Naive thymus-derived CD4-positive, alpha-beta T cell (primary cell): ENCODE measurements at places on chromosomes 11 and 22. TPM values are rescaled to one million over a fixed set of nuclear protein-coding genes. Genes with fewer than 3 reads are reported as not detected.

Gene LRRC4C
- not detected for total RNA-seq

Gene HTR3B
- total RNA-seq = not detected

Gene UBQLN3
- 0.49 TPM for total RNA-seq

DNA sequence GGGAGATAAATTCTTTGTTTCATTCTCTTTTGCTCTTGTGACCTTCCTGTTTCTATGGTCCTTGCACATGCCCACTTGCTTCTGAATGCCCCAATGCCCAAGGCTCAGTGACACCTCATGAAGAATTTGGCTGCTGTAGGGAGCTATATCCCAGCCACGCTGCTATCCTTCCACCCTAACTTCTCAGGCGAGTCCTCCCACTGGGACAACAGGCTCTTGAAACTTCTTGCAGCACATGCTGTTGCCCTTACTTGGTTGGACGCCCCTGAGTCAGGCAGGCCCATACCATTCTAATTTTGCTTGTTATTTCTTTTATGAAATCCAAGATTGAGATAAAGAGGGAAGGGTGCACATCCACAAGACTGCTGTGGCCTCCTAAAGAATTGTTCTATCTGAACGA is 57.6 kb upstream of the BLID start:
- DNase-seq = no peak

DNA sequence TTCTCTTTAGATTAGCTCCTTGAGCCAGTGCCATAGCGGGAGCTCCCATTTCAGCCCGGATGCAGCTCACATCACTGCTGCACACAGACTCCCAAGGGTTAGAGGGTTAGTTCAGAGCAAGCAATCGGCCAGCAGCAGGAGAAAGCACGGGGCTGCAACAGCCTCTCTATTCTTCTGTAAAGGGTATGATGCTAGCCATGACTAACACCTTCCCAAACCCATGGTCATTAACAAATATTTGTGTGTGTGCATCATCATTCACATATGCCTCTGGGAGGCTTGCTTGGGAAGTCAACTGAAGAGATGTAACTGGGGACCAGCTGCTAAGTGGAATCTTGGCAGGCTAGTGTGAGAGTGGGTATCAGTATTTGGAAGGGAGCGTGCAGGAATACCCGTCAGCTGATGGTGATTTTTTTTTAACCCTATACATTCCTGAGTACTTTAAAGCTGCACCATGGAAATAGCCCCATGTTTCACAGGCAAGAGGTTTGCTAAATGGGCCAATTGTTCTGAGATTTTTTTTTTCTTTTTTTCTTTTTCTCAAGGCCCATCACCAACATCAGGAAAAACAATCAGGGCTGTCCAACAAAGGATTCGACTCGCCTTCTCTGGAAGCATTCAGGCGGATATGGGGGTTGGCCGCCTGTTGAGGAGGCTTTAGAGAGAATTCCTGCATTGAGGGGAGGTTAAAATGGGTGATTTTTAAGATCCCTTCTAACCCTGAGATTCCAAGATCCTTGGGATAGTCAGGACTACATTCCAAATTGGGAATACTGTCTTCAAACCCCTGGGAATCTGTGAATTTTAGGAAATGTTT is 33.2 kb upstream of the CCDC89 start:
- DNase-seq = no peak

GRCh38 chr11:60870276-60870675 is 2.9 kb downstream of the ZP1 start:
- DNase-seq = no peak

DNA sequence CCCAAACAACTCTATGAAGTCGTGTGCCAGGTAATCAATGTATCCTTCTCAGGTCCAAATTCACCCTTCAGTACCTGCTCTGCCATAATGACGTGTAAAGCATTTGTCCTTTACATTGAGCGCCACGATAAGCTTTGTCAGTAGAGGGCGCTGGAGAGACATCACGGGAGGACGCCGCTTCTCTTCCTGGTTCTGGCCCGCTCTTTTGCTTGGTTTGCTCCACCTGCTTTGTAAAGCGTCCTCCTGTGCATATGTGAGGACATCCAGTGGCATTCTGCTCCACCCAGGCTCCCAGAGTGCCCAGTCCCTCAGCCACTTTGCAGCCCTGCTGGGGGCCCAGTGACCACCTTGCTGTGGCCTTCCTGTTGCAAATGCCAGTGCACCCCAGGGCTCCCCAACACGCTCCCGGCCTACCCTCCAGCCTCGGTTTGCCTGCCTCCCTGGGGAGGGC is 61.1 kb downstream of the WT1 start:
- no peak for DNase-seq

DNA sequence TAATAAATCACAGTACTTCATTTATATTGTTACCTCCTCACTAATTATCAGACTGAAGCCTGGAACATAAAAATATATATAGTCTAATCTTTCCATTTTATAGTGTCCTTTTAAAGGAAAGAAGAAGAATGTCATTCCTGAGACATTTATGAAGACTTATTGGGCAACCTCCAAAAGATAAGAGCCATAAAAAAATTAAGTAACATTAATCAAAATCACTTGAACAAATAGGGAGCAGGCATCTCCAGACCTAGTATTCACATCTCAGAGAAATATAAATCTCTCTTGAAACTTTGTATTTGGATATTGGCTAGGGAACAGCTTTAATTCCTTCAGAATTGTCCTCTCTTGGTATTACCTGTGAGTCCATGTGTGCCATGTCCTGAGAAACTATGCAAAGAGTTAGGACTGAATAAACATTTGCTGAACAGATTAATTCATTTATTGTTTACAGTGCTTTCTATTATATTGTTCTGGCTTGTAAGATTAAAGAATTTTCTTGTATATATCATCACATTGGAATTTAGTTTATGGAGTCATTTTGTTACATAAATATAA is 530.5 kb upstream of the LRRC4C start:
- no peak for DNase-seq

DNA sequence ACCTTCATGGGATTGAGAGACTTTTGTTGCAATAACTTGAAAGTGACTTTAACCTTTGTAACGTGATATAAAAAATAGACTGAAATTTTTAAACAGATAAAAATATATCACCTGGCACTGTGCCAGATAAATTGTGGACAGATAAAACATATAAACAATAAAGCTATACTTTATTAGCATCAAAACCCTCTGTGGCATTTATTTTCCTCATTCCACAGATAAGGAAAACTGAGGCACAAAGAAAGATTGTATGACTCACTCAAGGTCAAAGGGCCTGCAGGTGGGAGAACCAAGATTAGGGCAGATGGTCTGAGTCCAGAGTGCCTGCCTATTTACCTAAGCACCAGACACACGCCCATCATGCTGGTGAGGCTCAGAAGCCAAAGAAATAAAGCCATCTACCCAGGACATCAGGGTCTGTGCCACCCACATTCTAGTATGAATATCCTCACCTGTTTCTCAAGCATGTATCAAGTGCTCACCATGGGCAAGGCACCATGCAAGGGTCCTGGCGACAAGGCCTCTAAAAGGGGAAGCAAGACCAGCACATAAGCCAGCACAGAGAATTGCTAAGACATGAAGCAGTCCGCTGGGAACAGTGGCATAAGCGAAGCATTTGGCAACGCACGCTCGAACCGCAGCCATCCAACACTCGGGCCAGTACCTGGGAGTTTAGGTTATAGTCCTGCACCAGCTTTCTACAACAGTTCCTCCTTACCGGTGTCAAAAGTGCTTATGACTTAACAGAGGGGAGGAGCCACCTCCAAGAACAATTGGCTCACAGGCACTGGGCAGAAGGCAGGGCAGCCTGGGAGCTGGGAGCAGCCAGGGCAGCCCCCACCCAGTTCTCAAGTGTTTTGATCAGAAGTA is 17.6 kb downstream of the MYH9 start:
- no peak for DNase-seq
